ENCODE measurements at places on chromosomes 7 and 10.
A peak's percentile ranks its signal among the peaks of the same experiment; 100 is the strongest.

GRCh38 chr7:149804106-149804505 lies 30.7 kb upstream of the ZNF467 start:
- no peak for DNase-seq

- DNase-seq: no peak
Observed at GRCh38 chr10:127873901-127874470, 18.8 kb downstream of the CLRN3 start.

DNA sequence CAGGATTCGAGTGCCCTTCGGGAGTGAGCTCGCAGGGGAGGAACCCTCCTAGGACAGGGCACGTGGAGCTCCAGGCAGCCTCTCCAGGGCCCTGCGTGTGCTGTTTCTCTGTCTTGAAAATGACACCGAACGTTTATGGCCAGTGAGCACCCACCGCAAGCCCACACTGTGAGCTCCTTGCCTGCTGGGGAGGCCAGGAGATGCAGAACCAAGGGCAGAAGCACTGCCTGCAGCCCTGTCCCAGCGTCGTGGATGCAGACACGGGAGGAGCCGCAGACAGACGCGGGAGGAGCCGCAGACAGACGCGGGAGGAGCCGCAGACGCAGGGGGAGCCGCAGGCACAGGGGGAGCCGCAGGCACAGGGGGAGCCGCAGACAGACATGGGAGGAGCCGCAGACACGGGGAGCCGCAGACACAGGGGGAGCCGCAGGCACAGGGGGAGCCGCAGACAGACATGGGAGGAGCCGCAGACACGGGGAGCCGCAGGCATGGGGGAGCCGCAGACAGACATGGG lies 314.4 kb downstream of the PTPRN2 start:
- DNase-seq: no peak

DNA sequence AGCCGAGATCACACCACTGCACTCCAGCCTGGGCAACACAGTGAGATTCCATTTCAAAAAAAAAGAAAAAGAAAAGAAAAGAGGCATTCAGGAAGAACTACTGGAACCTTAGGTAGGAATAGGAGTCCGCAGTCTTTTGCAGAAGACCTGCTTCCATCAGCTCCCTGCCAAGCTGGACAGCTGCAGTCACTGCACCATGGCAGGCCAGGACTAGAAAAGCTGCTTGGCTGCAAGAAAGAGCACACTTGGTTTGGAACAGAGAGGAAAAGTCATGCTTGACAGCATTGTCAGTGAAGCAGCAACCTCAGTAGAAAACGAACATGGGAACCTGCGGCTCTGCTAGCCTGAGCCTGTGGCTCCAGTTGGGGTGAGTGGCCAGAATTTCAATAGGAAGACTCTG lies 104.3 kb downstream of the MARCHF5 start:
- DNase-seq: no peak

DNA sequence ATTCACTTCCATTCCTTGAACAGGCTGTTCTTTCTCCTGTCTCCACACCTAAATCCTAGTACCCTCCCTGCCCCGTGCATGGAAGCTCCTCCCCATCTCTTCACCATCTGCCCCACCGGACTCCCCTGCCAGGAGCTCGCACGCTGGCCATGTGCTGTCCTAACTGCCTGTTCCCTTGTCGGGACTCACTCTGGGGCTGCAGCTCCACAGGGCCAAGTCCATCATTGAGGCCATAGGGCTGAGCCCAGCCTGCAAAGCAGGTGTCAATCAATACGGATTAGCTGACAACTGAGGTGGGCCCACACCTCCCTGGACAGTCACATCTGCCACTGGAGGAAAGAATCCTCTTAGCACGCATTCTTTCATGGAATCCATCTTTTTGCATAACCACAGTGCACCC lies 41.4 kb upstream of the DMBT1 start:
- no peak for DNase-seq

DNA sequence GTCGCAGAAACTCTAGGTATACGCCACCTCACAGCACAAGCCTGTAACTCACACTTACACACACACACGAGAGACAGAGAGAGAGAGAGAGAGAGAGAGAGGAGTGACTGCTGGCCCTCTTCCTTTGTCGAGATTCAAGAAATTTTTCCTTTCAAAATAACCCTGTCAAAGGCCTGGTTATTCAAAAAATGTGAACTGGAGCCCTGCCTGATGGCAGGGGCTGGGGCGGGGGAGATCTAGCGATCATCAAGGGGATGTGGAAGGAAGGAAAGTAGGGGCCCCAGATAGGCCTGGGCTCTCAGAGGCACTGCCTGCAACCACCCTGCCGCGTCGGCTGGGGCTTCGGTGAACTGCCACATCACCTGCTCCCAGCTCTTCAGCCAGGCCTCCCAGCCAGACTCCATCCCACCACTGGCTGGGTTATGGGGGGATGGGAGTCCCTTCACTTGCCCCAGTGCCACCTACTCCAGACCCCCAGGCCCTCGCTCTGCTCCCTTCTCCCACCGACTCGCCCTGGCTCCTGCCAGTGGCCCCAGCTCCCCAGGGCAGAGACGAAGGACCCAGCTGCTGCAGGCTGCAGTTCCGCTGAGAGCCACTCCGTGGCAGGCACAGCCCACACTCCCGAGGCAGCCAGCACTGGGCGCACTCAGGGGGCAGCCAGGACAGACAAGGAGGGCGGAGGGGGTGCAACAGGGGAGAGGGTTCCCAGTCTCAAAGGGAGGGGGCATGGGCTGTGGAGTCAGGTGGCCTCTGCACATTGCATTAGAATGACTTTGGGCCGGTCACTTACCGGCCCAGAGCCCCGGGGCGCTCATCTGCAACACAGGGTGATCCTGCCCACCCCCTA lies 15.3 kb downstream of the KCNH2 start:
- peak; percentile 70 for DNase-seq

DNA sequence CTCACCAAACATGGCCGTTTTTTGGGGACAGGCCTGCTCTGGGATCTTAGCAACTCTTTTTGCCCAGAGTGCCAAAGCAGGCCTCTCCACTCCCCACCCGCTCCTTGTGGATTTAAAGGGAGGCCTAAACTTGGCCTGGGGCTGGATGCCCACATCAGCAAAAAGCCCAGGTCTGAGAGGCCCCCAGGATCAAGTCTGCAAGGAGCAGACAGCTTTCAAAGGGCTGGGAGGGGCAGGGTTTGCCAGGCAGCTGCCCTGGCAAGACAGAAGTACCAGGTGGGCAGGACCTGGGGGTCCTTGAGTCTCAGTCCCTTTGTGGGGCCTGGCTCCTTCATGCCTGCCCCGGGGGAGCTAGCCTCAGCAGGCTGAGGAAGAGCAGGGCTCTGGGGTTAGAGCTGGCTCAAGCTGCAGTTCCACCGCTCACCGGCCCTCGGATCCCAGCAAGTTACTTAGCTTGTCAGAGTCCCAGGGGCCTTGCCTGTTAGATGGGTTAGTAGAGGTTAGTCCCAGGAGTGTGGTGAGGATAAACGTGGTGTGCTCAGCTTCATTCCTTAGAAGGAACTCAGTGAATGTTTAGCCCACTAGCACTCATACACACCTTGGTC lies 56.2 kb downstream of the ARHGAP22 start:
- DNase-seq: no peak

- no peak for DNase-seq
Observed at GRCh38 chr10:131145756-131146155, 165.8 kb downstream of the TCERG1L start.
